ENCODE measurements at places on chromosomes 4 and X.

GRCh38 chrX:103250977-103251376 lies 4.0 kb downstream of the TCEAL8 start:
- no peak for DNase-seq

DNA sequence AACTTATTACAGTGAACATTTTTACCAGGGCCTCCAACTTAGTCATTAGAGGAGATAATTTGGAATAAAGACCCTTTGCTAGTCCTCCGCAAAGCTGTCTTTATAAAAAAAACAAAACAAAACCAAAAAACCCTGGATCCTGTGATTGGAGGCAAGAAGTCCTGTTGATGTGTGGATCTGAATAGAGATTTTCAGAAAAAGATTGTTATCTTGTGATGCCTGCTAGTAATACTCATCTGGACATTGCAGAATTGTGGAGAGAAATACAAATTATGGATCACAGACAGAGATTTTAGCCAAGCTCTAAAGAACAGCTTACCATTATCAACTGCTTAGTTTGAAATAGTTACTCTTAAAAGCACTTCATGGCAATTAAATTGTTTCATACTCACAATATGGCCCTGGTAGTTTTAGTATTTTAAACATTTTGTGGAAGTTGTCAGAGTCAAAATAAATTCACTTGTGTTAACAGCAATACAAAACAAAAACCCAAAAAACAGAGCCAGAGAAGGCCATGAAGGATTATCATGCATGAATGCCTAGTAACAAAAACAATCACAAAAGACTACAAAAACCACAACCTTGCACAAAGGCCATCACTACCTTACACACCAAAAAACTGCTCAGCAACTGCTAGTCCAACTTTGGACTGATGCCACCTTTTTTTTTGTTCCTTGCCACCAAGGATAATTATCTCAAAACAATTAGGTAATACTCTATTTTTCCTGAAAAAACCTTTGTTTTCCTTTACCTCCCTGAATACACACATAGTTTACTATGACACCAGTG lies 514.5 kb upstream of the SLIT2 start:
- DNase-seq = peak; percentile 69

GRCh38 chr4:80336582-80336981 lies 1.1 kb downstream of the CFAP299 start:
- no peak for DNase-seq

- peak; percentile 26 for DNase-seq
These were observed 5.5 kb upstream of the XIAP start for GRCh38 chrX:123854329-123854728.

DNA sequence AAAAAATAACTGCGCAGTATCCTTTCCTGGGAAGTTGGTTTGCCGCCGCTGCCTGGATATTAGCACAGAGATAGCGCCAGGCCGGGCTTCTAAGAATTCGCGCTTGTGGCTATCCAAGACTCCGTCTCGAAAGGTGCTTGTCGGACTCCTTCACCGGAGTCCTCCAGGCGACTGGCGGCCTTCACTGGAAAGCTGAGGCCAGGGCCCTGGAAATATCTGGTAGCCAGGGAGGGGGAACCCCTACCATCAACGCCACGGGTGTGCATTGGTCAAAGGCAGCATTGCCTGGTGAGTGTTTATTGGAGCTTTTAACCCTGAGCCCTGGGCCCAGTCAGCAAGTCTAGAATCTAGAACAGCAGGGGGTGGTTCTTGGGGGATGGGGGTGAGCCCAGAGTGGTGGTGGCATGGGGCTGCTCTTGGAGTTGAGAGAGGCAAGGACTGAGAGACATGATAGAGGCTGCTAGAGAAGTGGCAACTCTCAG lies 577 bp upstream of the PIM2 start:
- DNase-seq = no peak

Data from M059J (cell line).